CD4-positive, alpha-beta T cell treated with Interferon alpha-2 for 1 hour (primary cell): ENCODE measurements at places on chromosomes 4 and X.

GRCh38 chrX:24464498-24464835, 619 bp upstream of the PDK3 start:
- DNase-seq, result no peak

GRCh38 chr4:67765928-67766327, 11.7 kb upstream of the GNRHR start:
- no peak for DNase-seq

DNA sequence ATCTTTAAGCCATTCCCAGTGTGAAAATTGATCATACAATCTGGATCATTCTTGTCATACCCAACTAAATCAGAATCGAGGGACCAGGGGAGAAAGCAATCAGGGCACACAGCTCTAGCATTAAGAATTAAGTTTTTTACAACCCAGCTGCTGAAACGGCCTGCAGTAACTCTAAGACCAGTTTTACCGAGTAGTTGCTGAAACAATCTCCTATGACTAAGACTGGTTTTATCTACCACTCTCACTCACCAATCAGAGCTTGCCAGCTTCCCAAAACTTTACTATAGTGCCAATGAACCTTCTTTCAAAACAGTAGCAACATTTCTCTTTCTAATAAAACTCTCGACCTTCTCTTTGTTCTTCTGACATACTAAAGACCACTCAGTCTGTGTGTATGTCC, 2.8 kb upstream of the SAP30 start:
- no peak for DNase-seq

DNA sequence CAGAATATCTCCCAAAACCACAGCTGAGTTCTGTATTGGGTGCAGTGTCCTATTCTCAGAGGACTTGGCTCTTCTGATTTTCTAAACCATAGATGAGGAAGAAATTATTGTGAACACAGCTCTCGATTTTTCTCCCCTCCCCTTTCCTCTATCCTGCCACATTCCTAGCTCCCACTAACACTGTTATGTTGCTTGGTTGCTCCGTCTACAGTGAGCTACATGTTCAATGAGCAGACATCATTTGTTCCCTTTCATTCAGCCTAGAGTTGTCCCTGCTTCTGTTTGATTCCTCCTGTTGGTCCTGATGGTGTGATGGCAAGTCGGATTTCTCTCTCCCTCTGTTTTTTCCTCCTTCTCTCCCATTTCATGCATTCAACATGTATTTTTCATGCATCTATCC, 65.9 kb downstream of the DIPK2B start:
- DNase-seq, result no peak

DNA sequence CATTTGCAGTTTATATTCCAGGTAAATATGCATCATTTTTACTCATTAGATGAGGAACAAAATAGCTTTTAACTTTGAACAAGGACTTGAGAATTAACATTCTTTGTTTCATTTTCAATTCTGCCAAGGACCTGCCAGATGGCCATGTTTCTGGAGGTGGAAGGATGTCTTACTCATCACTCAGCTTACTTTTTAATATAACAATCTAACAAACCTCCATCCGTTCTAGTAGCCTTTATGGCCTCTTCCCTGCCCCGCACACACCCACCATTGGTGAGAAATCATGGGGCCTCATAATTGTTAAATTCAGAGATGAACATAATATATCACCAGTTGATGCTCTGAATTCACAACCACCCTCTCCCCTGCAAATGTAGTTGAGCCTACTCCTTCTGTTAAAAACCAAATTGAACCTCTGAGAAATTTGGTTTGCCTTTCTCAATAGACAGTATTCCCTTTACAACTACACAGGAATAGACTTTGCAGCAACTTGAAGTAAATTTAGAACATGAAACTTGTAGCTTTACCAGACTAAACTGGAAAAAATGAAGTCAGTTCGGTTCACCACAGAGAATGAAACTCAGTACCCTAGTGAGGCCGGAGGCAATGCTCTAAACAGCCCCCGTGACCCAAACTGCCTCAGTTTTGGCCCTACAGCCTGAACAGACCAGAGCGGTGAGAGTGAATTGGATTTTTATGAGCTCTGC, 50.1 kb upstream of the ACSL4 start:
- no peak for DNase-seq

DNA sequence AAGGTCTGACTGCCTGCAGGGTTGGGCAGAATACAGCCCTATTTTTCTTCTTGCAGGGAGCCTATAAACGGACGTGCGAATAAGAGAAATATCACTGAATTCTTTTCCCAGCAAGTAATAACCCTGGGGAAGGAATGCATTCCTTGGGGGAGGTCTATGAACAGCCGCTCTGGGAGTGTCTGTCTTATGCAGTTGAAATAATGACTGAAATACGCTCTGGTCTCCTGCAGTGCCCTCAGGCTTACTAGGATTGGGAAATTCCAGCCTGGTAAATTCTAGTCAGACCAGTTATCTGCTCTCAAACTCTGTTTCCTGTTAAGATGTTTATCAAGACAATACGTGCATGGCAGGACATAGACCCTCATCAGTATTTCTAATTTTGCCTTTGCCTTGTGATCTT, 72.1 kb upstream of the FAM241A start:
- DNase-seq, result no peak

GRCh38 chr4:51909236-51909703, 66.3 kb downstream of the DCUN1D4 start:
- DNase-seq, result no peak

DNA sequence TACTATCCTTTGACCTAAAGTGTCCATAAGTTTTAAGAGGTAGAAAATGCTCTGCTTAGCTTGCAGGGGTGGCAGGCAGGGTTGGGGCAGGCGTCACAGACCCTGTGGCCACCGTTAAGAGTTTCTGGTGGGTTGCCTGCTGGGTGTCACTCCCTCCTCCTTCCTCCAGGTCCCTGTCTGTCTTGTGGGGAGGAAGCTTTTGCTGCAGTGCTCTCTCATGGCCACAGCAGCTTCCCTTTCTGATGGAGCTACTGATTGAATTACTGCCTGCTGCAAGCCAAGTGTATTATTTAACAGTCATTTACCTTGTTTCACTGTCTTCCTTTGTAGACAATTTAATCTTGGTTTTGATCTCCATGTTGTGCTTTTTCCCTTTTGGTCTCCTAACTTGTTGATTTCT, 384.6 kb downstream of the IDS start:
- no peak for DNase-seq

- no peak for DNase-seq
Observed at GRCh38 chrX:71215338-71215912, 7.6 kb upstream of the GJB1 start.

DNA sequence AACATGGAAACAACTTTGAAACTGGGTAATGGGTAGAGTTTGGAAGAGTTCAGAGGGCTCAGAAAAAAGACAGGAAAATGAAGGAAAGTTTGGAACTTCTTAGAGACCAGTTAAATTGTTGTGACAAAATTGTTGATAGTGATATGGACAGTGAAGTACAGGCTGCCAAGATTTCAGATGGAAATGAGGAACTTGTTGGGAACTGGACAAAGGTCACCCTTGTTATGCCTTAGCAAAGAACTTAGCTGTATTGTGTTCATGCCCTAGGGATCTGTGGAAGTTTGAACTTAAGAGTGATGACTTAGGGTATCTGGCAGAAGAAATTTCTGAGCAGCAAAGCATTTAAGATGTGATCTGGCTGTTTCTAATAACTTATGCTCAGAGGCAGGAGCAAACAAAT, 5.1 kb upstream of the ARL13A start:
- DNase-seq, result no peak
